ENCODE measurements at places on chromosomes 3 and 15.

GRCh38 chr3:133869586-133869985 lies 26.1 kb downstream of the RAB6B start:
- no peak for DNase-seq

DNA sequence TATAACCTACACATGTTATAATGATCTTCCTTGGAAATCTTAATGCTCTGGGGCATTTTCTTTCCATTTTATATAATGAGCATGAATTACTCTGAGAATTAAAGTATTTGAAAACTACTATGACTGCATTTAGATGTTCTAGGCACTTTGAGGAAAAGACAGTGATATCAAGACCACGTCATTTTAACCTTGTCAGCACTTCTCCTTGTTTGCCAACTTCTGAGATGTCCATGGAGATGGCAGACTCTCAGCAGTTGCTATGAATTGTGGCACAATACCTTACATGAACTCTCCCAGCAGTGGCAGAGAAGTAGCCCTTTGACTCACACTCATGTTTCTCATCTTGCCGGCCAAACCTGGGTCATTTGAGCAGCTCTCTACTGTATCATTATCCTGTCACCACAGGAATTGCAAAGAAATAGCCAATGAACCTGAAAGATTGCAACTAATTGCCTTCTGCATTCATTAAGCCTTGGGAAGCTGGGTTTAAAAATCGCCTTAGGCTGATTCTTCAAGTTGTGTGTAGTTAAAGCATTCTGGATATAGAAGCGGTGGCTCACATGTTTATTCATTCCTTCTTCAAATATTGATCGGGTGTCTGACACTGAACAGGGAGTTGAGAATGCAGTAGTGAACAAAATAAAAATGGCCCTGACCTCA lies 272.2 kb upstream of the CFAP20DC start:
- DNase-seq: no peak

- no peak for DNase-seq
These were observed 259.3 kb downstream of the ZBBX start for GRCh38 chr3:167120828-167121227.

DNA sequence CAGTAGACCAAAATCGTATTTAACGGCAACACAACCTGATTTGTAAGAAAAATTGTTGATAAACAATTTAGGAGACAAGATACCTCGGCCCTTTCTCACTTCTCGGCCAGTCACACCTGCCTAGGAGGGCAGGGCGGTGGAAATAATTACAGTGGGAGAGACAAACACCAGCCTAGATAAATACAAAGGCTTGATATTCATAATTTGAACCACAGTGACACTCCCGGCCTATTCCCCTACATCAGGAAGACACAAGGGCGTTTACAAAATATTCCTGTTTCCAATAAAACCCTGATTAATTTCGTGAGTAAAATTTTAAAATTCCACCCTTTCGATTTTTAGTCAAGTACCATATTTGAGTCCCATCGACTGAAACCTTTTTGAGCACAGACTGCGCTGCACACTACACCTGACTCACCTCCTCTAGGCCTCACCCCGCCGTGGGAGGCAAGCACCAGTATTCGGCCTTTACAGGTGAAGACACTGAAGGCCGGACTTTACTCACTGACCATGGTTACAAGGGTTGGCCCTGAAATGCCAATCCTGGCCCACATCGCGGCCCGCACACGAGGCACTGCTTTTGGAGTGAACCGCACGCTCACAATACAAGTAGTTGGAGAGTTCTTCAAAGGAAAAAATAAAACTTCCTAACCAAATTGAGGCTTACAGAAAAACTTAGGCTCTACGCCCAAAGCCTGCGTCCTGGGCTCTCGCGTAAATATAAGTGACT lies 794 bp downstream of the ARPP19 start:
- DNase-seq: no peak

DNA sequence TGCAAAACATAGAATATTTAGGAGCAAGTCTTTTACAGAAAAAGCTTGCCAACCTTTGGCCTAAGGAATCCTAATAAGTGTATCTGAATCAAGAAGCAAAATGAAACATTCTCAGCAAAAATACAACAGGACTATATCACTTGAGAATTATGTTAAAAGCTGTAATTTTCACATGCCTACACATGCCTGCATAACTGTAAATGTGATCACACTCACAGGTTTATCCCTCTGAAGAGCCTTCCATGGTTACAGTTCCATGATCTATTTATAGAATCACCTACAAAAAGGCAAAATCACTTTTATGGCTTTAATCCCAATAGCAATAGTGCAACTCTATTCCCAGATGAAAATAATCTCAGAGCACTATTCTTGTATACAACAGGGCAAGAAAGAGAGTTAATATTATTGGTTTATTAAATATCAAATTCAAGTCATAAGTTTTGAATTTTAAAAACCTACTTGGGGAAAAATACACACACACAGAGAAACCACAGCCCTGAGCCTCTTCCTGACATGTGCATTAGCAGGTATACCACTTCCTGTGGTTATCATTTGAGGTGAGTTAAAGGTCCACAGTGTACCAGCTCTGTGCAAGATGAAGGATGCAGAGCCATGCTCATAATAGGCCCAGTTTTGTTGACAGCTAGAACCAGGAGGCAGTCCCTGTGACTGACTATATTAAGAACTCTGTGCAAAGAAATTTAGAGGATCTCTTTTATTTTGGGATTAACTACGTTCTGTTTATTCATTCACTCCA lies 252.5 kb upstream of the TGFBR2 start:
- no peak for DNase-seq

DNA sequence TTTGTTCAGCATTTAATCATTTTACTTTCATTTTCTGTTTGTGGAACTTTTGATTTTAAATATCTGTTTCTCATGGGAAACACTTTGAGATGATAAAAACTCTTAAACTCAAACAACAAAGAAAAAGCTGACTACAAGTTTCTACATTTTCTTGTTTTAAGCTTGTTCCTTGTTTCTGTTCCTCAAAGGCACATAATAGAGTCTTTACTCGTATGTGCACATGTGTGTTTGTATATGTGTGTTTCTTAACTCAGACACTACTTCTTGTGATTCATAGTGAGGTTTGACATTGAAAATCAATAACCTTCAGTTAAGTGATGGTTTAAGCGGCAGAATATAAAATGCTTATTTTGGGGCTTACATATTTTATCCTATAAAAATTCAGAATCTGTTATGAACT lies 786.7 kb upstream of the EPHA6 start:
- no peak for DNase-seq

DNA sequence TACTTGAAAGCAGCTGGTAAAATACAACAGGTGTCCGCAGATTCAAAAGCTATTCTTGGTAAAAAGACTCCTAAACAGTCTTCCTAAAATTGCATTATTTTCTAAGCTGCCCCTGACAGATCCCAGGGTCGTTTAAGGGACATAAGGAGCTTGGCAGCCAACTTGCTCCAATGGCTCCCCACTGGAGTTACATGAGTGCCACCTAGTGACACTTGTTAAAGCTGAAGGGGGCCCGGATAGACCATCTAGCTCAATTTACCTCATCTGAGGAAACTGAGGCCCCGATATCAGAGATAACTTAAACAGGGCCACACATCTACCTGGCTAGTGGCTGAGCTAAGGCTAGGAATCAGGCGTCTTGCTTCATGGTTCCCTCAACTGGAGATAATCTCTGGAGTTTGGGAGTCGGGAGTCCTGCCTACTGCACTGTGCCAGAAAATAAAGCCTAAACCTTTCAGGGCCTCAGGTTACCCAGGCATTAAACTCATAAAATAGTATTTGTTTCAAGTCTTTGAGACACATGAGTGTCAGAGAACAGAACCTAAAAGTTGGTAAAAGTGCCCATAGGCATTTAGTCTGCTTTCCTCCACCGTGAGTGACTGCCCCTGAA lies 6.5 kb upstream of the TBC1D23 start:
- no peak for DNase-seq

- no peak for DNase-seq
These were observed 63.4 kb downstream of the GHSR start for GRCh38 chr3:172384836-172385235.

GRCh38 chr15:56871867-56872266 lies 46.6 kb upstream of the TCF12 start:
- DNase-seq: no peak

DNA sequence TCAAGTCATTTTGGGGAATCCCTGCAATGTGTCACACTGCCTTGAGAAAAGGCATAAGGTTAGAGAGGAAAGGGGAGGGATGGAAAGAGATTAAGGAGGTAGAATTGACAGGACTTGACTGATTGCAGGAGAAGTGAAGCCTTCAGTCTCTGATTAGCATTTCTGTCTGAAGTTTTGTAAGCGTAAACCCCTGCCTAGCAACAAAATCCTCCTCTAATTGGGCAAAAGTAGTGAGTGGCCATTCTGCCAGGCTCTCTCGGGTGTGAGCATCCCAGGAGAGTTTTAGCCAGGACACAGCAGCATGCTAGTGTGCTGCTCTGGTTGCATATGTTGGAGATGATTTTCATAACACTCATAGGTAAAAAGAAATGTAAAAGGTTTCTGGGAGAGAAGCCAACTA lies 117.0 kb upstream of the MRPL3 start:
- no peak for DNase-seq
